Transverse colon (tissue), 4 donors: ENCODE measurements at places on chromosomes 16 and 17. TPM values are rescaled to one million over a fixed set of nuclear protein-coding genes. Genes with fewer than 3 reads are reported as not detected.

NDUFB10 gene
- total RNA-seq = 163 TPM

C17orf58 gene
- 10.5 TPM for total RNA-seq

SEPTIN12 gene
- total RNA-seq = not detected

EVI2A gene
- 3.7 TPM for total RNA-seq

TSNAXIP1 gene
- total RNA-seq = 0.55 TPM

TMEM98 gene
- 216 TPM for total RNA-seq

CCDC200 gene
- not detected for total RNA-seq

SERPINF2 gene
- 10.5 TPM for total RNA-seq

- no peaks in the 10 kb centered on the region for H3K4me1 ChIP-seq
- no peak overlapping the region for H3K4me3 ChIP-seq
- peaks cover 6% of the 10 kb centered on the region for H3K27me3 ChIP-seq
- DNase-seq = no peak
- no peaks in the 10 kb centered on the region for H3K36me3 ChIP-seq
- H3K27ac ChIP-seq = peak overlapping the region; percentile 76
Observed at GRCh38 chr16:15849209-15849981, 7.4 kb downstream of the MYH11 start.

DNA sequence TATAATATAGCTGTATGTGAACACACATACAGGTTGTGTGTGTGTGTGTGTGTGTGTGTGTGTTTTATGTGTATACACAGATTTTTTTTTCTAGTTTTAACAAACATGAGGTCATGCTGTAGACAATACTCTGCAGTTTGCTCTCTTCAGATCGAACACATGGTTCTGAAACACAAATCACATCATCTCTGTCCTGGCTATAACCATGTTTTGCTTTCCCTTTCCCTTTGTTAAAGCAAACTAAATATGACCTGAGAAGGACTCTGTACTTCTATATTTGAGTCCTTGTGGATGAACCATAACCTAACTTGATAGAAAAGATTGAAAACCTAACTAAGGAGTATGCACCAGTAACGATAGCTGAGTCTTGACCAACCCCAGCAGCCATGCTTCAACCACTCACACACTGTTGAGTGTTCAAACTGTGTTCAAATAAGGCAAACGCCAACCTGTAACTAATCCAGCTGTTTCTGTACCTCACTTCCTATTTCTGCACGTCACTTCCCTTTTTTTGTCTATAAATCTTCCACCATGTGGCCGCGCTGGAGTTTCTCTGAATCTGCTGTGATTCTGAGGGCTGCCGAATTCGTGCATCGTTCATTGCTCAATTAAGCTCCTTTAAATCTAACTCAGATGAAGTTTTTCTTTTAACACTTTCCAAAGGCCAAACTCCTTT lies 303.8 kb downstream of the HS3ST3B1 start:
- no peaks in the 10 kb centered on the region for H3K27me3 ChIP-seq
- H3K4me1 ChIP-seq = no peaks in the 10 kb centered on the region
- H3K36me3 ChIP-seq = no peaks in the 10 kb centered on the region
- H3K4me3 ChIP-seq = no peak overlapping the region
- no peak for DNase-seq
- peak overlapping the region; percentile 33 for H3K27ac ChIP-seq

- DNase-seq = no peak
- no peaks in the 10 kb centered on the region for H3K36me3 ChIP-seq
- H3K27me3 ChIP-seq = no peaks in the 10 kb centered on the region
- no peaks in the 10 kb centered on the region for H3K4me1 ChIP-seq
- H3K4me3 ChIP-seq = no peak overlapping the region
- no peak overlapping the region for H3K27ac ChIP-seq
Observed at GRCh38 chr16:82660075-82660645, 33.4 kb downstream of the CDH13 start.

- peaks cover 34% of the 10 kb centered on the region for H3K27me3 ChIP-seq
- H3K4me3 ChIP-seq = no peak overlapping the region
- no peaks in the 10 kb centered on the region for H3K36me3 ChIP-seq
- H3K27ac ChIP-seq = no peak overlapping the region
- H3K4me1 ChIP-seq = no peaks in the 10 kb centered on the region
Observed at GRCh38 chr16:30041841-30042240, 10.8 kb upstream of the TLCD3B start.

- H3K4me3 ChIP-seq = no peak overlapping the region
- DNase-seq = no peak
- peaks cover 5% of the 10 kb centered on the region for H3K27me3 ChIP-seq
- H3K27ac ChIP-seq = no peak overlapping the region
- no peaks in the 10 kb centered on the region for H3K36me3 ChIP-seq
- no peaks in the 10 kb centered on the region for H3K4me1 ChIP-seq
Observed at GRCh38 chr17:36743130-36743529, 141.7 kb downstream of the MRM1 start.

- H3K4me1 ChIP-seq = peaks cover 5% of the 10 kb centered on the region
- H3K27me3 ChIP-seq = no peaks in the 10 kb centered on the region
- no peaks in the 10 kb centered on the region for H3K36me3 ChIP-seq
- DNase-seq = no peak
Observed at GRCh38 chr16:69485816-69486215, 61.4 kb downstream of the CYB5B start.

- H3K27me3 ChIP-seq = peaks cover 38% of the 10 kb centered on the region
- DNase-seq = no peak
- no peaks in the 10 kb centered on the region for H3K36me3 ChIP-seq
- H3K4me3 ChIP-seq = no peak overlapping the region
- no peak overlapping the region for H3K27ac ChIP-seq
- H3K4me1 ChIP-seq = no peaks in the 10 kb centered on the region
Observed at GRCh38 chr16:53370827-53371226, 63.4 kb upstream of the RBL2 start.

DNA sequence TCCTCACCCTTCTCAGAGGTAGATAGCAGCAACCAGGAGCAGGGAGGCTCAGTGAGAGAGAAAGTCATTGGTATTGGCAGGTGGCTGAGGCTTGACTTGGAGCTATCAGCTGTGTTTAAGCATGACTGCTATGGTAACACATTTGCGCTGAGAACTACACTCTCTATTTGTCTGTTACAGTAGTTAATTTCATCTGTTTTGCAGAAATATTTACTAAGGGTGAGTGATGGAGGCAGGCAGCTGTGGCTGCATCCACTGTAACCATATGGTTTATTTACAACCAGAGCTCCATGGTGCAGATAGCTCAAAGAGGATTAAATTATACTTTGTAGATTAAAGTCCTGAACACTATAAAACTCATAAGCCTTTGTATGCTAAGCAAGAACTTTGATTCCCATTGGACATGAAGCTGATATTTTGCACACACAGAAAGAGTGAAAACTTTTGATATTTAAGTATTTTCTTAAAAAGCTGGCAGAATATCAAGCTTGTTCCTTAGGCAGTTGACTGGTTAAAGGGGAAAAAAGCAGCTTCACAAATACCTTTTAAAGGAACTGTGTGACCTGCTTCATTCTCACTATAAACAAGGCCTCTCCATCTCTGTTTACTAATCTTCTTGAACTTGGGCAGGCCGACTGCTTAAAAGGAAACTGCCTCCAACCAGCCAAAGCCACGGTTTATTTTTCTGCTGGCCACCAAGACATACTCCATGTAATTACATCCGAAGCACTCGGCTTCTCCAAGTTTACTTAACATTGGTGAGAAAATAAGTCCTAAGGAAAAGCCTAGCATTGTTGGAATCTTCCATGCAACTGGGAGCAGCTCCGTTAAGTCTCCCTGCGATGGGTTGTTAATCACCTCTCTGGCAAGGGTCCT lies 299.8 kb upstream of the ZFHX3 start:
- no peaks in the 10 kb centered on the region for H3K36me3 ChIP-seq
- H3K4me1 ChIP-seq = no peaks in the 10 kb centered on the region
- H3K4me3 ChIP-seq = no peak overlapping the region

GRCh38 chr17:74919440-74920305 lies 3.4 kb downstream of the USH1G start:
- DNase-seq = no peak
- H3K4me3 ChIP-seq = no peak overlapping the region
- H3K27ac ChIP-seq = no peak overlapping the region
- H3K36me3 ChIP-seq = no peaks in the 10 kb centered on the region
- H3K4me1 ChIP-seq = peaks cover 9% of the 10 kb centered on the region

DNA sequence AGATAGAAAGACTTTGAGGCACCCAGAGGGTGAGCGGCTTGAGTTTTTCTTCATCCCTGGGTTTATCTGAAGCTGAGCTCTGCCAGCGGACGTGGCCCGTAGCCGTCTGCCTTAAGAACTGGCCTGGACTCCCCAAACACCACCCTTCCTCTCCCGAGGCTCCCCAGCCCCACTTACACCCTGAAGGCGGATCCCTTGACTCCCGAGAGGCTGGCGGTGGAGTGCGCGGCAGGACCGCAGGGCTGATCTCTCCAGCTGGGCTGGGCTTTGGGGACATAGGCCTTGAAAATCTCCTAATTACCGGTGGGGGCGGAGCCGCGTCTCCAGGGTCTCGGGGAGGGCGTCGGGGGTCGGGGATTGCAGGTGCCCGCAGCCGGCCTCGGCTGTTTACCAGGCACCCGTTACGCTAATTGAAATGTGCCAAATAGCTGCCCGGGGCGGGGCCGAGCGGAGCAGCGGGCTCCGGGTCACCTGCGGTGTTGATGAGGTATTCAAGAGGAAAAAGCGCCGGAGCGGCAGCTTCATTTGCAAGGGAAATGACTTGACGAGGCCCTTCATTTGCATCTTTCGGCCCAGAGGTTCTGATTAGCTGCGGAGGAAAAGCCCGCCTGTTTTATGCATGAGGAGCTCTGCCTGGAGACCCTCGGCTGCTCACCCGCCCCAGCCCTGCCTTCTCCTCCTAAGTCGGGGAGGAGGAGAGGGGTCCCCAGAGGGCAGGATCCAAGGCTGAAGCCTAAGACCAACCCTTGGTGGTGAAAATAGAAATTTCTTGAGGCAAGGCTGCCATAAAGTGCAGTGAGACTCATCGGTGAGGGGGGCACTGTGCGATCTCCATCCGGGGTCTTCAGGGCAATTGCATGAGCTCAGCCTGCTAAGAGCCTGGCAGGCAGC lies 100.7 kb downstream of the MGAT5B start:
- no peak overlapping the region for H3K27ac ChIP-seq
- no peaks in the 10 kb centered on the region for H3K4me1 ChIP-seq
- no peaks in the 10 kb centered on the region for H3K36me3 ChIP-seq
- DNase-seq = peak; percentile 55
- H3K4me3 ChIP-seq = peak overlapping the region; percentile 13

DNA sequence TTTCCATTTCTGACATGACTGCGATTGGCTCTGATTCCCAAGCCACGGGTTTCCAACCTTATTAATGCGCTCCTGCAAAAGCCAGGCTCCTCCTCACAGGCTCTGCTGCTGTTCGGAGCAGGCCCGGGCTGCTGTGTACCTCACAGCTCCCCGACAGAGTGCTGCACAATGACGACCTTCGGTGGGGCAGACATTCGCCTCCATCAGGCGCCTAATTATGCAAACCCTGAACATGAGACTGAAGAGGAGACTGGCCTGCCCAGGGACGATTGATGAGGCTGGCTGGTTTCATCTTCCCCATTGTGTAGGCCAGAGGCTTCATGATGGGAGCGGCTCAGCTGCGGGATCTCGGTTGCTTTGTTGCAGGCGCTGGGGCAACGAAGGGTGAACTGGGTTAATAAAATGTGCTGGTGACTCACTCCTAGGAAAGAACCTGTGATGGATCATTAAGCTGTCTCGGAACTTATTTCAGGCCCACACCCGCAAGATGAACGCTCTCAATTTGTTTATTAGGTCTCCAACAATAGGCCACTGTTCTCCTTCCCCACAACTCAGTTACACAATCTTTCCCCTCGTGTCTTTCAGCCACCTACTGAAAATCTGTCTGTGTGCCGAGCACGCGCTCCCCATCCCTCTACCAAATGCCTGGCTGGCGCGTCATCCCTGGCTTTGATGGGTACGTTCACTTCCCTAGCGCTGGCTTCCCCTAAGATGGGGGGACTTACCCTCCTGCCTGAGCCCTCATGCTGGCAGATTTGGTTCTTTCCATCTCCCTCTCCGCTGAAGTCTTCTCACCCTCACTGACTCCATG lies 27.2 kb upstream of the TOB1 start:
- no peak overlapping the region for H3K4me3 ChIP-seq
- no peaks in the 10 kb centered on the region for H3K27me3 ChIP-seq
- peaks cover 5% of the 10 kb centered on the region for H3K4me1 ChIP-seq
- DNase-seq = peak; percentile 46
- peak overlapping the region; percentile 64 for H3K27ac ChIP-seq

DNA sequence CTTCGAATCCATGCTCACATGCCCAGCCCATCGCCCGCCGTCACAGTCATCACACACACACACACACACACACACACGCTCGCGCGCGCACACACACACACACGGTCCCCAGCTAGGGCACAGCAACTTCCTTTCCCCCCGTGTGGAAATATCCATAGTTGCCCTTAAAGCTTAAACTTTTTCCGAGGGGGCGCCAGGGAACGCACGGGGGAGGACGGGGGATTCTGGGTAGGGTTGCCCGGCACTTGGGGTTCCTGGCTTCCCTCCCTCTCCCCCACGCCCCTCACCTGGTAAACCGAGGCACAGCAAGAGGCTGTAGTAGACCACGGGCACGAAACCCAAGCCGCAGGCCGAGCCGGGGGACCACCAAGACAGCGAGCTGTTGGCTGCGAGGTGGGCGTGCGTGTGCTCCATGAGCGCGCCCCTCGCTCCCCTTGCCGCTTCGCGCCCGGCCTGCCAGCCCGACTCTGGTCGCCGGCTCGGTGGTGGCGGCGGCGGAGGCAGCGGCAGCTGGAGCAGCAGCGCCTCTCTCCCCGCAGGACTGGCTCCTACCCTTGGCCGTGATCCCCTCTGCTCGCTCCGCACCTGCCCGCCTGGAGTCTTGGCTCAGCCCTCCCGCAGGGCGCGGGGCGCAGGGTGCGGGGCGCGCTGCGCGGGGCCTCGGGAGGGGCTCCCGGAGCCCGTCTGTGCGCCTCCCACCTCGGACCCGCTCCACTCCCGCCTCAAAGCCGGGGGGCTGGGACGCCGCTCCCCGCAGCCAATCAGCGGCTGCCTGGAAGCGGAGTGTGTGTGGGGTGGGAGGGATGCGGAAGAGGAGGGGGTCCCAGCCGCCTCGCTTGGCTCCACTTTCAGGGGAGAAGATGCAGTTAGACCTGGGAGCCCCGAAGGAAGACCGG lies at the start of gene GPR139:
Gene GPR139 (minus strand): TSS at position 688 of the 896 bp plus-strand sequence. CDS start 274 bp downstream, at position 414.
- no peaks in the 10 kb centered on the region for H3K36me3 ChIP-seq
- no peak for DNase-seq
- H3K27me3 ChIP-seq = peaks cover 67% of the 10 kb centered on the region
- no peaks in the 10 kb centered on the region for H3K4me1 ChIP-seq

DNA sequence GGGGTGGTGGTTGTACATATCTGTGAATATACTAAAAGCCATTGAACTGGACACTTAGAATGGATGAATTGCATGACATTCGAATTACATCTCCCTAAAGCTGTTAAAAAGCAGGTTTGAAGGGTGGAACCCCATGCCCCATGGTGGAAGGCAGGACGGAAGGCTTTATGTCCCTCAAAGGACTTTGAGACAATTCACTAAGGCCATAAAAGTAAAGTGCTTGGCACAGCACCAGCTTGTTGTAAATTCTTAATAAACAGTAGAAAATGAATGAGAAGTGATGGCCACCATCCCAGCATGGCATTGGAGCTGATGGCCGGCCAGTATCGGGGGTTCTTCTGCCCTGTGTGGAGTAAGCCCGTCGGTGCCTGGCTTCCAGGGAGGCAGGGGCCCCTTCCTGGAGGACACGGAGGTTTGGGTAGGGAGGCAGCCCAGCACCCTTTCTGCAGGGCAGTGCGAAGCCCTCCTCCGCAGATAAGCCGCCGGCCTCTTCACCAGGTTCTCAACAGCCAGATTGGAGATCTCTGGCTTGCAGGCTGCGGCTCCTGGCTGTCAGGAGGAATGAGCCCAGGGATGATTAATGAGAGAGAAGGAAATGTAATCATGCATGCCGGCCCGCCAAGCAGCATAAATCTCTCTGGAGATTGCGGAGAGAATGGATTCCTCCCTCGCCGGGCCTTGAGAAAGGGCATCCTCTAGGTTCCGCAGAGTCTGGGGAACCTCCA lies 346.9 kb downstream of the FOXL1 start:
- peaks cover 2% of the 10 kb centered on the region for H3K4me1 ChIP-seq
- DNase-seq = no peak
- peaks cover 56% of the 10 kb centered on the region for H3K27me3 ChIP-seq
- no peak overlapping the region for H3K27ac ChIP-seq
- H3K4me3 ChIP-seq = no peak overlapping the region
